ENCODE measurements at places on chromosomes 2 and 18.
A peak's percentile ranks its signal among the peaks of the same experiment; 100 is the strongest.

DNA sequence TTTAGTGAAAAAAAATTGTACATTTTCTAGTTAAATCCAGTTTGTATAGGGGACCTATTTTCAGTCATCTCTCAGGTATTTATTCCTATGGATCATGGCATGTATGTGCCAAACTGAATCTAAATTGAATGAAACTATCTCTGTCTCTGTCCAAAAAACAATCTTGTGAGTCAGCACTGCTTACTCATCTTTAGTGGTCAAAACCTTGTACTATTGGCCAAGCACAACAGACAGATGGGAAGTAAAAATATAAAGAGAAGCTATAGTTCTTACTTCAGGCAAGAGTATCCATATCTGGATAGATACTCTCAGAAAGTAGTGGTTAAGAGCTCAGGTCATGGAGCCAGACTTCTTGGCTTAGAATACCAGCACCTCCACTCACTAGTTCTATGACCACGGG lies 76.0 kb upstream of the KLHL14 start:
- no peak for DNase-seq

DNA sequence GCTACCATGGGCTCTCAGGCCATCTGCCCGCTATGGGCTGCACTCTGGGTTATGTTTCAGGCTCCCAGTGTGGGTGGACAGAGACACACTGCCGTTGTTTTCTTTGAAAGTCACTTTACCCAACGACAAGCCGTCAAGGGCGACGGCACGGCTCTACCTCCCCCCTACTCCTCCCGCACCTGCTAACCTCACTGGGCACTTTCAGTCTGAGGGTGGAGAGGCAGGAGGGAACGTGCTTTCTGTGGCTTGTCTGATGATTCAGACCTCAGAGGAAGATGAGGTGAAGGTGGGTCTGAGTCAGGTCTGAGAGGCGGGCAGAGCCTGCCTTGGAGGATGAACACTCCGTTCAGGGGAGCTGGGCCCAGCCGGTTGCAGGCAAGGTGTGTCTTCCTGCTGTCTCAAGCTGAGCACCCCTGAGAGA lies 147.6 kb upstream of the HDAC4 start:
- no peak for DNase-seq

DNA sequence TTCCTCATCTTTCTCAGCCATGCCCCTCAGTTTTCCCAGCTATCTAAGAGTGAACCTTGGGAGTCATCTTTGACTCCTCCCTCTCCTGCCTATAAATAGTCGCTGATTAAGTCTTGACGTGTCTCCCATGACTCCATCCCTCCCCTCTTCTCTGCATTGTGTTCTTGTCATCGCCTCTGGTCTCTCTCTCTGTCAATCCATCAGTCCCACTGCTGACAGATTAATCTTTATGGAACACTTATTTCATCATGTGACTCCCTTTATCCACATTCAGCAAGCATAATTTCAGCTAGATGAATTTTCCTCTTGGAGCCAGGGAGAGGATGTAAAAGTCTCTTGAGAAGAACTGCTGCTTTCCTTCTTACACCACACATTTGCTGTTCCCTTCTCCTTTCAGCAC lies 9.4 kb downstream of the ADAM23 start:
- DNase-seq = no peak

- no peak for DNase-seq
These were observed 46.3 kb upstream of the DARS1 start for GRCh38 chr2:136031711-136032110.

- no peak for DNase-seq
These were observed 51.0 kb downstream of the ACTR3 start for GRCh38 chr2:113940891-113941290.

DNA sequence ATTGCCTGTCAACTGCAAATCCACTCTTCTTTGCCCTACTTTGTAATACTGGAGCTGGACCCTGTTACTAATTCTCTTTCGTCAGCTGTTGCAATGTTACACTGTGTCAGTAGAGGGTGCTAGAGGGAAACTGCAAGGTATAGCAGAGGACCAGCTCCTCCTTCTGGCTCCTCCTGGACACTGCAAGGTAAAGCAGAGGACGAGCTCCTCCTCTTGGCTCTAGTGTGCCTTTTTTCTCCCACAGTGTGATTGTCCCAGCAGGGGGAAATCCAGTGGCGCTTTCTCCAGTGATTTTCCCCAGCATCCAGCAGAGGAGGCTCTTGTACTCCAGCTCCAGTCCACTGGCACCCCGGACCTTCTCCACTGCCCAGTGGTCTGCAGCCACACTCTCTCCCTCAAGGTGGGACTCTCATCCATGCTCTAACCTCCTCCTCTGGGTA lies 95.6 kb downstream of the CAPN13 start:
- peak; percentile 60 for DNase-seq

DNA sequence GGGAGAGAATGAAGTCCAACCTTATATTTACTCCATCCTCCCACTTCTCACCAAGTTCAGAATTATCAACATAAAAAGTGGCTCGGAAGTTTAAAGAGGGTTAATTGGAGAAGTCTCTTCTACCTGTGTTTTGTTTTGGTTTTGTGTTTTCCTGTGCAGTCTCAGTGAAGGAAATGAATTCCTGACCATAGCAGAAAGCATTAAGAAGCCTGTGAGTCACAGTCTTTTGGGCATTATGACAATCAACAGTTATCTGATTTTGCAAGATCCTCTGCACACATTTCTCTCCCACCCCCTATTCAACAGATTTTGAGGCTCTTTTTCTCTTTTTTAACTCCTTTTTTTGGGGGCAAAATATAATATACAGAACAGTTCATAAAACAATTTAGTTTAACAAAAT lies 8.6 kb upstream of the RPL37A start:
- no peak for DNase-seq

DNA sequence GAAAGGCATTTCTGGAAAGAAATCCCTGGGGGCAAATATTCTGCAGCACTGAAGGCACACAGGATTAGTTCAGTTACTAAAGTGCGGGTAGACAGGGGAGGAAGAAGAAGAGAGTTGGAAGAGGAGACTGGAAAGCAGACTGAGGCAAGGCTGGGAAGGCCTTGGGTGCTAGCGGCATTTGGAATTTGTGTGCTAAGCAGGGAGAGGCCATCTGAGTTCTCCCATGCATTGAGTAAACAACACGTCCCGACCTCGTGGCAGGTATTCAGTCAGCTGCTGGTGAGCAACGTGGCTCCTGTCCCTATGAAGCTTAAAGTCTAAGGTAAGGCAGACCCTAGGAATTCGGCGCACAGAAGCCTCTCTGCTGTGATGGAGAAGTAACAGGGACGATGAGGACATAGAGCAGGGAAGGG lies 30.7 kb downstream of the ATP8B1 start:
- DNase-seq = no peak

DNA sequence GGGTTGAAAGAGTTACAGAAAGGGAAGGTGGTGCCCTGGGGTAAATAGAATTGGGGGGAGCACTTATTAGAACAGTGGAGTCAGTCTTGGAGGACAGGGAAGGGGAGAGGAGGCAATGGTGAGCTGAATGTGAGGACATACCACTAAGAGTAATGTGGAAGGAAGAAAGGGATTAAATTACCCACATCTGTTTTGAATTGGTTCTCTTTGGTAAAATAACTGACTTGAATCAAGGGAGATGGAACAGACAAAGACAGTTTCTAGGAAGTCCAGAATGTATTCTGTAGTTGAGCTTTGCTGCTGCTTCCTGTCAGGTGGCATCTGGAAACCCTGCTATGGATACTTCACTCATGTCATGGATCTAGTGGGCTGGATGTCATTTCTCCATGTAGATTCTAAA lies 6.7 kb downstream of the SETBP1 start:
- no peak for DNase-seq

DNA sequence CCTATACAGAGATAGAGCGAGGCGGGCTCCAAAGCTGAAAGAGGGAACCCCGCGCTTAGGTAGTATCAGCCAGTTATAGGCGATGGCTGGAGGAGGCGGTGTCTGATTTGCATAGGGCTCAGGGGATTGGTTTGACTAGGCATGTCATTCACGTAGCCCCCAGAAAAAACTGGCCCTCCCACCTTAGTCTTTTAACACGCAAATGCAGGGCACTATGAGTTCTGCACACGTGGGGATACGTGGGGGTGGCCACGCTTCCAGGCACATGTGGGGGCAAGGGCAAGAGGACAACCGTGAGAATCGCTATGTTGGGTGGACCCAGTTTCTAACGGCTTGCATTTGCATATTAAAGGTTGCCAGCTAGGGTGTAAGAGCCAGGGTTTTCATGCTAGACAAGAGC lies 56.7 kb upstream of the MSTN start:
- peak; percentile 19 for DNase-seq

DNA sequence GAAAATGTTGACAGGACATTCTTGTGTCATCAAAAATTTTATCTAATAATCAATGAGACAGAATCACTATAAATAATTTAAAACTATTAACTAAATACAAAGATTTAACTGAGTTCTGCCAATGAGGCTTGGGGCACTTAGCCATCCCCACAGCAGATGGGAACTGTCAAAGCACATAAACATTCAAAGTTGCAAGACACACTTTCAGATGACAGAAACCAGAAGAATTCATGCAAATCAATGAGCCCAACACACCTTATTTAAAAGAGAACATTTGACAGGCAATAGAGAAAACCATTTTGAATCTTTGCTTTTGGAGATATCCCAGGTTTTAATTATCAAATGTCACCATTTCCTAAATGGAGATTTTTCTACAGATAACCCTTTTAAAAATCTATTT lies 566.2 kb downstream of the IRS1 start:
- no peak for DNase-seq

GRCh38 chr18:2994603-2995432 lies 18.1 kb downstream of the LPIN2 start:
- no peak for DNase-seq

GRCh38 chr2:1567556-1568344 lies 154.5 kb downstream of the TPO start:
- DNase-seq = no peak

DNA sequence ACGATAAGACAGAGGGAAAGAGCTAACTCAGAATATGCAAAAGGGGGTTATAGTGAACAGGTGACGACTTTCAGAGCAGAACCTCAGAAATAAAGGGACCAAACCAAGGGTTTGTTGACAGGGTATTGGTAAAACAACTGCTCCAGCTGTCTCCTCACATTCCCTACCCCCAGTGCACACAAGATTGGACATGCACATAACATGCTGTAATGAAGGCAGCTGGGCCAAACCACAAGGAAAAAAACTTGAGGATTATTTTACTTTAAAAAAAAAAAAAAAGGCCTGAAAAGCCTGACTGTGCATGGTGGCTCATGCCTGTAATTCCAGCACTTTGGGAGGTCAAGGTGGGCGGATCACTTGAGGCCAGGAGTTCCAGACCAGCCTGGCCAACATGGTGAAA lies 3.5 kb downstream of the RBM43 start:
- DNase-seq = no peak

DNA sequence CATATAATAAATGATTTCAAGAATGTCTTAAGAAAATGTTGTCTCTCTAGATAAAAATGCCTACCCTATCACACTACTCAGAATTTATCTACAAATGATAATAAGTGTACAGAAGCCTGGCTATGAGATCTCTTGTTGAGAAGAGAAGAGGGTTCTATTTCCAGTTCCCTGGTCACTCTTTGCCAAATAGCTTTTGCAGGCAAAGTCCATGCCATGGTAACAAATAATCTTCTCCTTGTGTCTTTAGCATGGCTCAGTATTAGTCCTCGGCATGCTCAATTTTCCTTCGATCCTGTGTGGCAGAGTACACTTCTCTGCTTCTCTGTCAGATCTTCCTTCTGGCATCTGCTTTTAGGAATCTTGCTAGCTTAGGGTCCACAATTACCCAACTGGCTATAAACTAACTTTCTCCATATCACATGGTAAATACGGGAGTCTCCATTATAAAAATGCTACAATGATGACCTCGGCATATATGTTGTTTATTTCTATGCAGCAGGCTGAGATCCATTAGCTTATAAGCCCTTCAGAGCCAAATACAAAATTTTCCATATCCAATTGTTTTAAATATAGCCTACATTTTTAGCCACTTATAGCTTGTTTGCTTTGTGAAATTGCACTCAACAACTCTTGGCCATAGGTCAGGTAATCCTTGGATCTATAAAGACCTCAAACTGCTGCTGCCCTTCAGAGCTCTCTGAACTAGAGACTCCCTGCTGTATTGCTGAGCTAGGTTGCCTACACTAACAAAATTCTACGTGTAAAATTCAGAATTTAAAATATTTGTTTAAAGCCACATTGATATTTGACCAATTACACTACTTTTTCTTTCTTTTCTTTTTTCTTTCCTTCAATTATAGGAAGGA lies 157.5 kb downstream of the FSIP2 start:
- no peak for DNase-seq

Data from ovary (tissue), 10 donors.